ENCODE measurements at places on chromosomes 1 and 21. TPM values are rescaled to one million over a fixed set of nuclear protein-coding genes. Genes with fewer than 3 reads are reported as not detected.

Gene KRTAP20-4
- total RNA-seq, result not detected

- DNase-seq, result no peak
Observed at GRCh38 chr1:167412072-167412471, 106.3 kb downstream of the CD247 start.

DNA sequence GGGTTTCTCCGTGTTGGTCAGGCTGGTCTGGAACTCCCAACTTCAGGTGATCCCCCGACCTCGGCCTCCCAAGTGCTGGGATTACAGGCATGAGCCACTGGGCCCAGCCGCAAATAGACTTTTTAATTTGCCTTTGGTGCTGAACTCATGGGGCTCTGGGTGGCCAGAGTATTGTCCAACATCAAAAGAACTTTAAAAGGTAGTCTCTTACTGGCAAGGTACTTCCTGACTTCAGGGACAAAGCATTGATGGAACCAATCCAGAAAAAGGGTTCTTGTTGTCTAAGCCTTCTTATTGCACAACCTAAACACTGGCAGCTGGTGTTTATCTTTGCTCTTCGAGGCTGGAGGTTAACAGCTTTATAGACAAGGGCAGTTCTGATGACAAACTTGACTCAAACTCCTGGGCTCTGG is 3.8 kb upstream of the KTI12 start:
- DNase-seq, result peak; percentile 62

DNA sequence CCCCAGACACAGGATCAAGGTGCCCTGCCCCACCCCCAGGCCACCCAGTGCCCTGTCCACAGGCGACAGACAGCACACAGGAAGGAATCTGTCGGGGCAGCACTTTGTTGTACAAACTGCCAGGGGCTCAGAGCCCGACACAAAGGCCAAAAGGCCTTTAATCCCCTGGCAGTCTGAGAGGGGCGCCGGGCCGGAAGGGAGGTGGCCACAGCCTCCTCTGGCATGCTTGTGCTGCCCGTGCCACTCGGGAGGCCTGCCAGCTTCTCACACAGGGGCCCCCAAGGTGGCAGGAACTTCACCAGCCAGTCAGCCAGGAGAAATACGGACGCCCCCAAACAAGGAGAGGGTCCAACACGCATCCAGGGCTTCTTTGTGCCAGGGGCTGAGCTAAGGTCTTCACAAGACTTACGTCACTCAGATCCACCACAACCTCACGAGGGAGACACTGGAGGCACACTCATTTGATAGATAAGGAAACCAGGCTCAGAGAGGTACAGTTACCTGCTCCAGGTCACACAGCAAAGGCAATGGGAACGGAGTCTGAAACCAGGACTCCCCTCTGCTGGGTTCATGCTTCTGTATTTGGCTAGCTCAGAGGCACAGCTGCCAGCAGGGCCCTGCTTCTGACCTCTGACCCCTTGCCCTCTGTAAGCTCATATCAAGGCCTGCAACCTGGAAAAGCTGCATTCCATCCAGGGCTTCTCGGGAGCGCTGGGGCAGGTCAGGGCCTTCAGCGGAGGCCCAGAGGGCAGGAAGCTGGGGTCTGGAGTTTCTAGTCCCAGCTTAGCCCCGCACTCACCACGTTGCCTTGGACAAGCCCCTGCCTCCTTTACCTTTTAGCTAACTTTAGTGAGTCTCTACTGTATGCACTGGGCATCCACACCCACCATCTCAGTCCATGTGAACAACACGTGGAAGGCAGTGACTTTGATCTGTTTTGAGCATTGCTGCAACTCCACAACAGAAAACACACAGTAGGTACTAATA is 34.8 kb downstream of the HSPG2 start:
- no peak for DNase-seq

- no peak for DNase-seq
Observed at GRCh38 chr1:110680036-110680735, 5.4 kb upstream of the KCNA3 start.

- peak; percentile 81 for DNase-seq
Observed at GRCh38 chr1:115251856-115252255, 86.2 kb downstream of the NGF start.
